Stomach (tissue), 19 donors: ENCODE measurements at places on chromosomes 12 and 14. TPM values are rescaled to one million over a fixed set of nuclear protein-coding genes. Genes with fewer than 3 reads are reported as not detected.

- no peaks in the 10 kb centered on the region for H3K36me3 ChIP-seq
- H3K4me1 ChIP-seq = no peaks in the 10 kb centered on the region
- H3K27me3 ChIP-seq = no peaks in the 10 kb centered on the region
- H3K4me3 ChIP-seq = no peak overlapping the region
Observed at GRCh38 chr12:84415946-84416345, 496.7 kb downstream of the SLC6A15 start.

GRCh38 chr14:104687601-104688504 is 1.6 kb upstream of the INF2 start:
- peaks cover 54% of the 10 kb centered on the region for H3K4me1 ChIP-seq
- peak overlapping the region; percentile 97 for H3K4me3 ChIP-seq
- peak; percentile 96 for DNase-seq
- peak overlapping the region; percentile 90 for H3K27ac ChIP-seq

DNA sequence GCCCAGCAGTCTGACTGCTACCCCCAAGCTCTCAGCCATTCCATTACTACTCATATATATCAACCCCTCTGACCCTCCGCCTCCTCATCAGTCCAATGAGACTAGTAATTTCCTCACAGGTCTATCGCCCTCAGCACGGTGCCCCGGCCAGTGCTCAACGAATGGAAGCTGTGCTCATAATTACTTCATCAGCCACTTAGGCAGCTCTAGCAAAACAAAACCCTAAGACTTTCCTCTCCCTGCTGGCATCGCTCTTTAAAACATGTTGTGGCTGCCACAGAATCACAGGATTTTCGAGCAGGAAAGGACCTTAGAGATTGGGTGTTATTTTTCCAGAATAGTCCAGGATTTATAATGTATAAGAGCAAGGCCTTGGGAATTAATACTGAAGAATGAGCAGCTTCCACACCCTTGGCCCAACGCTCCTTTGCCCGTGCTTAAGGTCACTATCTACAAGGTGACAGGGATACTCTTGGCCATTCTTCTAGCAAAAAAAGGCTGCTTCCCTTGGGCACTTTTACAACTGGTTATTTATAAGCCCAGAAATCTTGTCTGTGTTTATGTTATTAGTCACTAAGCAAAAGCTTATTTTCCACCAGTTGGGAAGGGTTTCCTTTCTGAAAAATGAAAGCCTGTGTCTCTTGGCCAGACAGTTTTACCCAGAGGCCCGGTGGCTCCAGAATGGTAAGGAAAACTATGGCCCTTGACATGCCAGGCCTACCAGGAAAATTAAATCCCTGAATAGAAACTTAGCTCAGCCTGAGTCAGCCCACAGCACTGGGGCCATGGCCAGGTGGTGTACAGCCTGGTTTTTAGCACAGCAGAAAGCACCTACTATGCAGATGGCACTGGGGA is 47.9 kb downstream of the NUAK1 start:
- H3K36me3 ChIP-seq = no peaks in the 10 kb centered on the region
- H3K27ac ChIP-seq = peak overlapping the region; percentile 79
- peaks cover 4% of the 10 kb centered on the region for H3K4me1 ChIP-seq
- no peak overlapping the region for H3K4me3 ChIP-seq
- no peak for DNase-seq
- no peaks in the 10 kb centered on the region for H3K27me3 ChIP-seq

GRCh38 chr14:74501691-74502090 is 8.1 kb downstream of the ISCA2 start:
- no peaks in the 10 kb centered on the region for H3K27me3 ChIP-seq
- H3K36me3 ChIP-seq = peaks cover 39% of the 10 kb centered on the region
- DNase-seq = no peak

GRCh38 chr14:69696204-69696527 is 70.8 kb upstream of the SRSF5 start:
- no peaks in the 10 kb centered on the region for H3K27me3 ChIP-seq
- no peak overlapping the region for H3K4me3 ChIP-seq
- no peak for DNase-seq

DNA sequence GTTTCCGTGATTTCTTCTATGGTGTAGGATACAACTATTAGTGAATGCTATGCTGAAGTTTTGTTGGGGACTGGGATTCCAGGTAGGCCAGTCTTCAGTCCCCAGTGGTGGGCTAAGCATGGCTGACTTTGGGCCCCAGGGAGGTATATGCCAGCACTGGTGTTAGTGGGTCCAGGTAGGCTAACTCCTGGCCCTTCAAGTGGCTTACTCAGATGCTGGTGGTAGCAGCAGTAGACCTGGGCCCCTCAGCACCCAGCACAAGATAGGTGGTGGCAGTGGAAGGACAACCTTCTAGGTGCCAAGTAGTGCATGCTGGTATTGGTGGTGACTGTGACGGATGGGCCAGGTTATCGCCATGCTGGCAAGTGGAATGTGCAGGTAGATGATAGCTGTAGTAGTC is 955.1 kb downstream of the TMTC2 start:
- H3K4me1 ChIP-seq = no peaks in the 10 kb centered on the region
- no peaks in the 10 kb centered on the region for H3K36me3 ChIP-seq
- no peak overlapping the region for H3K27ac ChIP-seq
- no peaks in the 10 kb centered on the region for H3K27me3 ChIP-seq

DNA sequence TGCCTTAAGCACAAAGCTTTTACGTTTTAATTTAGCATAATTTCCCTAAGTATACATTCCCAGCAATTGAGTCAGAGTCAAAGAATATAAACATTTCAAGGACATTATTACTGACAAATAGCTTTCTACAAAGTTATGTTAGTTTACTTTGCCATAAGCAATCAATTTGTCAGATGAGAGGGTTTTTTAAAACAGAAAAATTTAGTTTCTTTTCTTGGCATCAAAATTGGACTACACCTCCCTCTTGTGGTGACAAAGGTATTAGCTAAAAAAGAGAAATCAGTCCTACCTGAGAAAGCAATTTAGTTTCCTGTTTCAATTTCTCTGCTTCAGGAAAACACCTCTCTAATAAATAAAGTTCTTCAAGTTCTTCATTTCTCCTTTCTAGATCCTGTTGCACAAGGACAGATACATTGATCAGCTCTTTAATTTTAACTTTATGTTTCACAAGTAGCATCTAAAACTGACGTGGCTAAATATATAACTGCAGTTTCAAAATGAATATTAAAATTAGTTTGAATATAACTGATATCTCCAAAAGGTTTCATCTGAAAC is 39.9 kb downstream of the DNAI7 start:
- H3K36me3 ChIP-seq = no peaks in the 10 kb centered on the region
- DNase-seq = peak; percentile 64
- H3K4me1 ChIP-seq = no peaks in the 10 kb centered on the region
- H3K4me3 ChIP-seq = no peak overlapping the region
- H3K27me3 ChIP-seq = no peaks in the 10 kb centered on the region
- peak overlapping the region; percentile 26 for H3K27ac ChIP-seq

GRCh38 chr14:77618381-77618970 is 2.0 kb upstream of the SPTLC2 start:
- no peaks in the 10 kb centered on the region for H3K27me3 ChIP-seq
- H3K4me1 ChIP-seq = peaks cover 31% of the 10 kb centered on the region
- no peak for DNase-seq
- no peak overlapping the region for H3K27ac ChIP-seq
- H3K4me3 ChIP-seq = no peak overlapping the region

DNA sequence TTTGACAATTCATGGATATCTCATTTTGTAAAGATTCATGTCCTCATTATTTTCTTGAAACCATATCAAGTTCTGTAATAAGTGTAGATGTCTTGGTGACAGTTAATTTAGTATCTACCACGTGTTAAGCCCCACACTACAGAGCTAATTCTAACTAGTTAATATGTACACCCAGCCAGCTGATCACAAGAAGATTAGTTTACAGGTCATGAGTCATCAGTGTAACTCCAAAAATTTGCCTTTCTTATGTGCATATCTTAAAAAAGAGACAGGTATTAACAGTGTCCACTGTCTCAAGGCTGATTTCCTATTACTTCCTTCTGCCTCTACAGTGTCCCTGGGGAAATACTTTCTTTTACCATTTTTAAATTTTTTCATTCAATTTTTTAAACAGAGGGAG is 13.3 kb upstream of the YBX3 start:
- no peaks in the 10 kb centered on the region for H3K27me3 ChIP-seq
- no peak overlapping the region for H3K27ac ChIP-seq
- H3K36me3 ChIP-seq = no peaks in the 10 kb centered on the region
- no peaks in the 10 kb centered on the region for H3K4me1 ChIP-seq
- no peak for DNase-seq

GRCh38 chr12:1881936-1882335 is 36.5 kb downstream of the CACNA2D4 start:
- no peak overlapping the region for H3K27ac ChIP-seq
- DNase-seq = no peak
- H3K27me3 ChIP-seq = no peaks in the 10 kb centered on the region
- H3K36me3 ChIP-seq = no peaks in the 10 kb centered on the region
- H3K4me1 ChIP-seq = peaks cover 7% of the 10 kb centered on the region

- no peak overlapping the region for H3K27ac ChIP-seq
- H3K27me3 ChIP-seq = no peaks in the 10 kb centered on the region
- no peak for DNase-seq
- no peaks in the 10 kb centered on the region for H3K4me1 ChIP-seq
Observed at GRCh38 chr14:105742531-105742848, 216.1 kb downstream of the TMEM121 start.

GRCh38 chr12:20028033-20028432 is 340.3 kb upstream of the PDE3A start:
- H3K27ac ChIP-seq = no peak overlapping the region
- H3K36me3 ChIP-seq = no peaks in the 10 kb centered on the region
- H3K4me1 ChIP-seq = peaks cover 14% of the 10 kb centered on the region
- H3K4me3 ChIP-seq = no peak overlapping the region

The TAS2R7 gene
- not detected for total RNA-seq

The SIX4 gene
- not detected for total RNA-seq

The MANSC4 gene
- not detected for total RNA-seq

The GAS2L3 gene
- 4.7 TPM for total RNA-seq

The ACOT4 gene
- 1.4 TPM for total RNA-seq

The SAV1 gene
- 26.2 TPM for total RNA-seq

The RTL1 gene
- not detected for total RNA-seq

The B3GNT4 gene
- not detected for total RNA-seq

The MGP gene
- 67.7 TPM for total RNA-seq

The IFNG-AS1 gene
- not detected for total RNA-seq

The SLC25A47 gene
- not detected for total RNA-seq
